ENCODE measurements at places on chromosomes 1 and 21. TPM values are rescaled to one million over a fixed set of nuclear protein-coding genes. Genes with fewer than 3 reads are reported as not detected.

The KRTAP20-3 gene
- not detected for total RNA-seq

The LDLRAD1 gene
- total RNA-seq: not detected

The RGSL1 gene
- not detected for total RNA-seq

The RGS4 gene
- 3.4 TPM for total RNA-seq

The STUM gene
- 0.03 TPM for total RNA-seq

The CCDC185 gene
- not detected for total RNA-seq

DNA sequence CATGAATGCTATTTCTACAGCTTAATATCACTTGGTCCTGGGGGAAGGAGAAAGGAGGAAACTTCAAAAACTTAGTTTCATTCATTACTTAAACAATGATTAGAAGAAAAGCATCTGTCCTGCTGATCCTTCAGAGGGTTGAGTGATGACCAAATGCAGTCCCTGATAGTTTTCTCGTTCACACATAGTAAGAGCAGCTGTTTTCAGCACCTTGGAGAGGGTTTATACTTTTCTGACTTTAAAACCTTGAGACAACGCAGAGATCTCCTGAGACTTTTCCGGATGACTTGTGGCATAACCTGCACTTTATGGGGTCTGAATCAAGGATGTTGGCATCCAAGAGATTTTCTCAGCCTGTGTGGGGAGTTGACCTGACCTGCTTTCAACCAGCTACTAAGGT lies 94.0 kb upstream of the KCND3 start:
- no peaks in the 10 kb centered on the region for H3K36me3 ChIP-seq
- no peak overlapping the region for H3K27ac ChIP-seq
- H3K27me3 ChIP-seq: no peaks in the 10 kb centered on the region
- no peak overlapping the region for H3K4me3 ChIP-seq
- no peak for DNase-seq
- H3K4me1 ChIP-seq: no peaks in the 10 kb centered on the region

DNA sequence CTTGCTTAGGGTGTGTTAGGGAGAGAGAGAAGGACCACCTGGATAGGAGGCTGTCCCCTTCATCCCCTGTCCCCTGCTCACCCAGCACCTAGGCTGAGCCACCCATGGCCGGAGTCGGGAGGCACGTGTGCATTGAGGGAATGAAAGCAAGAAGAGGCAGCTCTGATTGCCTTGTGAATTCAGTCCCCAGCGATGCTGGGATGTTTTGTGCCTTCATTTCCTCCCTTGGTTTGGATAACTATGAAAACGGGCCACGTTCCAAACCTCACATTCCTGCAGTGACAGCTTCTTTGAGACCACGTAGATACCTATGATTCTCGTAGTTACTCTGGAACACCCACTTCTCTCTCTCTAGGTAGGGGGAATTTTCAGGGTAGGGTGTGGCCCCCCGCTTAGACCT lies 67.1 kb downstream of the MAN1C1 start:
- H3K27ac ChIP-seq: no peak overlapping the region
- H3K4me1 ChIP-seq: no peaks in the 10 kb centered on the region
- H3K36me3 ChIP-seq: no peaks in the 10 kb centered on the region
- H3K27me3 ChIP-seq: peaks cover under 1% of the 10 kb centered on the region
- DNase-seq: no peak

DNA sequence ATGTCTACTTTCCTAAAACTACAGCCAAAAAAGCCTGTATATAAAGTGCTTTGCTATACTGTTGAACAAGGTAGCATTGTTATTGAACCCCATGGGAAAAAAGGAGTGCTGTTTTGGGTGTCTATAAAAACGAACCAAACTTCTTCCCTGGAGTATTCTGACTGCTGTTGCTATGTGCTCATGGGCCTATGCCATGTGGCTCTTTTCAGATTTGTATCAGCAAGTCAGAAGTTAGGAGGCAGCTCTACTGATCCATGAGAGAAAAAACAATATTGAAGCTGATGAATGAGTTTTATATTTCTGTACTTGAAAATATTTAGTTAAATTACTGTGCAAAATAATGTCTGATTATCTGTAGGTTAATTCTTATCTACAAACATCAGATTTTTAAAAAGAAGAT lies 66.5 kb downstream of the ADGRL2 start:
- H3K27me3 ChIP-seq: no peaks in the 10 kb centered on the region
- no peaks in the 10 kb centered on the region for H3K4me1 ChIP-seq
- no peaks in the 10 kb centered on the region for H3K36me3 ChIP-seq
- no peak for DNase-seq
- H3K27ac ChIP-seq: no peak overlapping the region

GRCh38 chr1:216071262-216071661 lies 352.0 kb downstream of the USH2A start:
- H3K4me3 ChIP-seq: no peak overlapping the region
- DNase-seq: no peak

- no peaks in the 10 kb centered on the region for H3K27me3 ChIP-seq
- peaks cover 11% of the 10 kb centered on the region for H3K4me1 ChIP-seq
- peak overlapping the region; percentile 84 for H3K4me3 ChIP-seq
- H3K36me3 ChIP-seq: peaks cover 34% of the 10 kb centered on the region
- H3K27ac ChIP-seq: peak overlapping the region; percentile 92
- DNase-seq: no peak
Measured at GRCh38 chr1:162562470-162562828, 927 bp downstream of the UAP1 start.

GRCh38 chr1:113241237-113241636 lies 149.1 kb upstream of the MAGI3 start:
- no peak overlapping the region for H3K4me3 ChIP-seq
- H3K27ac ChIP-seq: no peak overlapping the region
- H3K36me3 ChIP-seq: no peaks in the 10 kb centered on the region
- no peaks in the 10 kb centered on the region for H3K27me3 ChIP-seq

GRCh38 chr1:68221980-68222373 lies 10.3 kb downstream of the WLS start:
- no peaks in the 10 kb centered on the region for H3K27me3 ChIP-seq
- DNase-seq: no peak

GRCh38 chr21:36487641-36488307 lies 7.9 kb upstream of the CLDN14 start:
- peaks cover 4% of the 10 kb centered on the region for H3K4me1 ChIP-seq
- no peaks in the 10 kb centered on the region for H3K36me3 ChIP-seq
- no peak overlapping the region for H3K4me3 ChIP-seq
- no peak for DNase-seq

GRCh38 chr1:12613180-12613579 lies 4.8 kb downstream of the DHRS3 start:
- DNase-seq: no peak
- H3K27ac ChIP-seq: no peak overlapping the region
- no peak overlapping the region for H3K4me3 ChIP-seq
- peaks cover 27% of the 10 kb centered on the region for H3K4me1 ChIP-seq

DNA sequence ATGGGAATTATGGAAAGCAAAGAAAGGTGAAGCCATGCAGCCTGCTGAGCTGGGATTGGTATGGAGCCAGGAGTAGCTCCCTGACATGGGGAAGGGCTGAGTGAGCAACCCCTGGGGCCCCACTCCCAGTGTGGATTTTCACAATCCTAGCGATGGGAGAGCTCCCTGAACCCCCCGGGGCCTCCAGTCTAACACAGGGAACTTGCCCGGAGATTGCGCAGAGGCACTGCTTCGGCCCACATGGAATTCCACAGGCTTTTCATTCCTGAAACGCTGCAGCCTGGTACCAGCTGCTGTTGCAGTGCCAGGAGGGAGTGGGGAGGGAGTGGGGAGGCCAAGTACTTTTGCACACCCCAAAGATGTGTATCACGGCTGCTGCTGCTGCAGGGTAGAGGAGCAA lies 110.4 kb upstream of the C21orf91 start:
- H3K27ac ChIP-seq: no peak overlapping the region
- no peaks in the 10 kb centered on the region for H3K4me1 ChIP-seq
- no peaks in the 10 kb centered on the region for H3K36me3 ChIP-seq

GRCh38 chr1:2210786-2211185 lies 16.2 kb upstream of the FAAP20 start:
- DNase-seq: no peak
- no peaks in the 10 kb centered on the region for H3K36me3 ChIP-seq
- H3K27ac ChIP-seq: no peak overlapping the region
- no peaks in the 10 kb centered on the region for H3K27me3 ChIP-seq

- H3K4me3 ChIP-seq: no peak overlapping the region
- H3K27me3 ChIP-seq: no peaks in the 10 kb centered on the region
- H3K36me3 ChIP-seq: no peaks in the 10 kb centered on the region
- DNase-seq: no peak
- peaks cover 5% of the 10 kb centered on the region for H3K4me1 ChIP-seq
- H3K27ac ChIP-seq: no peak overlapping the region
Measured at GRCh38 chr1:78607334-78607927, 12.8 kb upstream of the IFI44L start.

DNA sequence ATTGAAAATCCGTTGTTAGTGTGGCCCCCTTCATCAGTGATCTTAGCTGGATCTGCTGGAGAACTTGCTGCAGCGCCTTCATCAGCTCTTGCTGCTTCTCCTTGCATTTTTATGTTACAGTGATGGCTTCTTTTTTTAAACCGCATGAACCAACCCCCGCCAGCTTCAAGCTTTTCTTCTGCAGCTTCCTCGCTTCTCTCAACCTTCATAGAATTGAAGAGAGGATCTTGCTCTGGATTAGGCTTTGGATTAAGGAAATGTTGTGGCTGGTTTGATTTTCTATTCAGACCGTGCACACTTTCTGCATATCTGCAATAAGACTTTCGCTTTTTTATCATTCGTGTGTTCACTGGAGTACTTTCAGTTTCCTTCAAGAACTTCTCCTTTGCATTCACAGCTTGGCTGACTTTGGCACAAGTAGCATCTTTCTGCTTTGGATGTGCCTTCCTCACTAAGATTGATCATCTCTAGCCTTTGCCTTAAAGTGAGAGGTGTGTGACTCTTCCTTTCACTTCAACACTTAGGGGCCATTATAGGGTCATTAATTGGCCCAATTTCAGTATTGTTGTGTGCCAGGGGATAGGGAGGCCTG lies 13.1 kb downstream of the RNF187 start:
- peaks cover 4% of the 10 kb centered on the region for H3K4me1 ChIP-seq
- H3K4me3 ChIP-seq: no peak overlapping the region
- no peaks in the 10 kb centered on the region for H3K27me3 ChIP-seq
- no peak overlapping the region for H3K27ac ChIP-seq

DNA sequence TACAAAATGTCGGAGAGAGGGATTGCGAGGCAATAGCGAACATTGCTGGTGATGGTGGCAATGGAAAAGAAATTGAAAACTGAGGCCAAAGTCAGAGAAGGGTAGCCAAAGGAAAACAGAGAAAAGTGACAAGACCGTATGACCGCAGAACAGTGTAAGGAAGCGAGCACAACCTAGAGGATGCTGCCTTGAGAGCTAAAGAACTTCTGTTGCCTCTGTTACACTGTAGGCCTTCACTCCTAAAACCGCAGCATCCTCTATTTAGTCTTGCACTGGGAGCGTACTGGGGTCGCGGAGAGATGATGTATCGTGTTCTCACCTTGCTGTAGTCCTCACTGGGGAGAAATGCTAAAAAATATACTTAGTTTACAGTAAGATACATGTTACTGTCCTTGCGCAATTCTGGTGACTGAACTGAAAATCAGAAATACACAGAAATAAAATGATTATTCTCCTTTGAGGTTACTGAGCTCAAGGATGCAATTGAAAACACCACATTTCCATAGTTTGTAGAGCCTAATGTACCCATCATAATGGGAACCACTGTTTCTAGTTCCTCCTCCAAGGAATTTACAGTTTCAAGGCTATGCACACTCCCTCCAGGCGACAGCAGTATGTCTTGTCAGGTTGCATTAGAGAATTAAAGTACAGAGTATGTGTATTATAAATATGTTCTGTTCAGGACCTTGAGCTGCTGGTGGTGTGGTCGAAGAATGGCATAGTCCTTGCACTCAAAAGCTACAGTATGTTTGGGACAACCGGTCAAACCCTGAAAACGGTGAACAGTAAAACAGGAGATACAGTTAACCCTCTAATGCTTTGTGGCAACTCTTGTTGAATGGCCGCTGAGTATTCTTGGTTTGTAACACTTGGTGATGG lies 1.3 kb downstream of the NEK7 start:
- H3K4me1 ChIP-seq: peaks cover 65% of the 10 kb centered on the region
- peaks cover 8% of the 10 kb centered on the region for H3K36me3 ChIP-seq
- peak overlapping the region; percentile 78 for H3K27ac ChIP-seq

- peaks cover 26% of the 10 kb centered on the region for H3K4me1 ChIP-seq
- H3K4me3 ChIP-seq: no peak overlapping the region
Measured at GRCh38 chr1:46136711-46137110, 4.3 kb upstream of the PIK3R3 start.

- no peak overlapping the region for H3K27ac ChIP-seq
- H3K36me3 ChIP-seq: peaks cover 96% of the 10 kb centered on the region
- H3K27me3 ChIP-seq: no peaks in the 10 kb centered on the region
- DNase-seq: no peak
- H3K4me1 ChIP-seq: no peaks in the 10 kb centered on the region
- H3K4me3 ChIP-seq: no peak overlapping the region
Measured at GRCh38 chr21:46254208-46254975, 25.8 kb upstream of the LSS start.

DNA sequence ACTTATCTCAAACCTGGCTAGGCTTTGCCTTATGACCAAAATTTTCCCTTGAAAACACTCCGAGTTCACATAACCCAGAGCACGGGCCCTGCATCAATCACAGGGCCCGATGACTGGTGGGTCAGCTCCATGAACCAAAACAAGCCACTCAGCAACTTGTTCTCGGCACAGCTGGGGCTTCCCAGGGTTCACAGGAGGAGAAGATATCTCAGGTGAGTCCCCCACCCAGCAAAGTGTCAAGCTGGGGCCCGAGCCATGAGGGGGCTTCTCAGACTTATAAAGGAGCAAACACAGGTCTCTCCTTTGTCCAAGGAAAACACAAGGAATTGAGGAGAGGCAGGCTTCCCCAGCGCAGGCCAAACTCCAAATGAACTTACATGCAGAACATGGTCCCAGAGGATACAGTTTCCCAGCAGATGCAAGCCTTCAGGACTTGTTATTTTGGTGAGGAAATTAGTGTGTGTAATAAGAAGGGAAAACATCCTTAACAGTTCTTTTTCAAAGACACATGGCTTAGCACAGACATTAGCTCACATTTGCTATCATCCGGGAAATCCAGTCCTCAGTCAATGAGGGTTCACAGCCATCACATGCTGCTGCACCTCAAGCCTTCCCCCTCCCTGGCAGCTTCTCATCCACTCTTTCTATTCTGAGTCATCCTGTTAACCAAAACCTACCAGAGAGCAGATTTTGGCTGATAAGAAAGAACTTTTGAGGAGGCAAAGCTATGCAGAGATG lies 98.1 kb upstream of the NFIA start:
- H3K4me3 ChIP-seq: no peak overlapping the region
- no peak for DNase-seq
- H3K4me1 ChIP-seq: no peaks in the 10 kb centered on the region
- H3K27ac ChIP-seq: no peak overlapping the region

Data from SJSA1 (cell line).